ENCODE measurements at places on chromosomes 2 and 18. TPM values are rescaled to one million over a fixed set of nuclear protein-coding genes. Genes with fewer than 3 reads are reported as not detected.

- no peak overlapping the region for H3K27ac ChIP-seq
- no peak for DNase-seq
- H3K36me3 ChIP-seq, result no peaks in the 10 kb centered on the region
- H3K4me3 ChIP-seq, result no peak overlapping the region
Measured at GRCh38 chr18:68438983-68439382, 275.9 kb downstream of the TMX3 start.

DNA sequence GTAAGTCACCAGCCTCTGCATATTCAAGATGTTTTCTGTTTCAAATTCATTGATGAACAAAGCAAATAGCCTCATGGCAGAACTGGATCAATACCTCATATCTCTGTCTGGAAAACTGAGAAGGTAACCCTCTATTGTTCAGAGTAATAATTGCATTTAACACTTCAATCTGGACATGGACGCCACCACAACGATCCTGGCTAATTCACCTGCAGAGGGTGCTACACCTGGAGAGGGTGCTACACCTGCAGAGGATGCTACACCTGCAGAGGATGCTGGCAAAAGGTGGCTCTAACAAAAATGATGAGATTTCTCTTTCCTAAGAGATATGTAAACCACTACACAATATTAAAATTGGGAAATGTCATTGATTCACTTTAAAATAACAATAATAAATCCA, 183.1 kb upstream of the HNRNPA3 start:
- H3K27me3 ChIP-seq, result no peaks in the 10 kb centered on the region
- H3K4me3 ChIP-seq, result no peak overlapping the region
- no peak overlapping the region for H3K27ac ChIP-seq
- DNase-seq, result no peak
- H3K36me3 ChIP-seq, result no peaks in the 10 kb centered on the region
- no peaks in the 10 kb centered on the region for H3K4me1 ChIP-seq

DNA sequence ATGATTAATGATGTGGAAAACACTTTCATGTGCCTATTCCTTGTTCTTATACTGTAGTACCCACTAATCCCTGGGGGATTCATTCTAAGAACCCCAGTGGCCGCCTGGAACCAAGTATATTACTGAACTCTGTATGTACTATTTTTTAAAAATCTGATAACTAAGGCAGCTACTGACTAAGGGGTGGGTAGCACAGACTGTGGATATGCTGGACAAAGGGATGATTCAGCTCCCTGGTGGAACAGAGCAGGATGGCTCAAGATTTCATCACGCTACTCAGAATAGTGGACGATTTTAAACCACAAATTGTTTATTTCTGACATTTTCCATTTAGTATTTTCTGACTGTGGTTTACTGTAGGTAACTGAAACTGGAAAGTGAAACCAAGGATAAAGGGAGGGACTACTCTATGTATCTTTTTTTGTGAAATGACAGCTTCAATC, 41.8 kb upstream of the CDC42EP3 start:
- no peak overlapping the region for H3K4me3 ChIP-seq
- H3K36me3 ChIP-seq, result no peaks in the 10 kb centered on the region
- no peak overlapping the region for H3K27ac ChIP-seq
- DNase-seq, result no peak

DNA sequence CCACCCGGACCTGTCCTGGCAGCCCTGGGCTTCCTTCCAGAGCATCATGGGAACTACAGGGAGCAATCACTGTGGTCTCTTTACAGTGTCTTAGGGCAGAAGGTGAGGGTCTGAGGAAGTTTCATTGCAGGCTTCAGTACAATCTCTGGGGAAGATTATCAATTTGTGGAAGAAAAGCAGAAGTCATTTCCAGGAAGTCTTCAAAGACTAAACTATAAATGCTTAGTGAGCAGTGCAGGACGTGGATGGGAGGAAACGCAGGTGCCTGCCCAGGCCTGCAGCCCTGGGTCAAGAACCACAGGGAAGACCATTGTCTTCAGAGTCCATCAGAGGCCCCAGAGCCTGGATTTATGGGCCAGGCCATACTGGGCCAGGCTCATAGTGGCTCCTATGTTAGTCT, 54.3 kb downstream of the INO80C start:
- no peak overlapping the region for H3K27ac ChIP-seq
- no peak overlapping the region for H3K4me3 ChIP-seq
- H3K27me3 ChIP-seq, result no peaks in the 10 kb centered on the region

The TTC31 gene
- 16.2 TPM for total RNA-seq
